ENCODE measurements at places on chromosomes 3 and 15.

GRCh38 chr3:2096216-2096615 lies 2.5 kb upstream of the CNTN4 start:
- no peak for DNase-seq

DNA sequence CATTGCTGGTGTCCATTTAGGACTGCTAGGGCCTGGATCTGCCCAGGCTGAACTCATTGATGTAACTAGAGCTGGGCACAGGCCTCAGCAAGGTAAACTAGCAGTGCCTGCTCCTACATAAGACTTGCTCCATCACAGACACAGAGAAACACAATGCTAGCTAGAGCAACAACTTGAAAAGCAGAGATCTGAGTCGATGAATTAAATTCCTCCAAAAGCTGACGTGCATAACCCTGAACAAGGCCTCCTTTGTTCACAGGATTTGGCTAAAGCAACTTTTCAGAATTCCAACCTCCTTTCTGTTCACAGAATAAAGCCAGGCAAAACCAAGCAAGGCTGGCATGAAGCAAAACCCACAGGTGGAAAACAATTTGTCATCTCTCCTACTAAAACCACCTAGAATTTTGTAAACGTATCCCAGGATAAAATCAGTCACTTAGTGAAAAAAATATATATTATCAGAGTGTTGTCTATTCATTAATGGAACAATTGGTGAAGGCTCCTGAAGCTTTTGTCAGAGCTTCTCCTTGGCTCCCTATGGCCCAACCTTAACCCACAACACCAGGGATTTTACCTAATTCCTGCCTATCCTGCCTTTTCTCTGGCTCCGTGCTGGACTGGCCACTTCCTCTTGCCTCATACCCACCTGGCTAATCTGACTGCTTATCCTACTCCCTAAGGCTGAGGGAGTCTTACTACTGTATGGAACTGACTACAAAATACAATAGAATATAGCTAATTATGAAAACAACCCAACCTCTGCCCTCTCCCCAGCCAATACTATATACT lies 39.9 kb downstream of the PLCH1 start:
- DNase-seq, result no peak

- peak; percentile 18 for DNase-seq
Measured at GRCh38 chr15:69421498-69421897, 7.3 kb downstream of the KIF23 start.

GRCh38 chr15:56992725-56993124 lies 74.3 kb downstream of the TCF12 start:
- DNase-seq, result no peak

- DNase-seq, result no peak
Measured at GRCh38 chr3:89467898-89468363, 360.5 kb downstream of the EPHA3 start.

GRCh38 chr15:69591905-69592508 lies 139.4 kb downstream of the RPLP1 start:
- DNase-seq, result no peak

- DNase-seq, result no peak
Measured at GRCh38 chr3:48650723-48651122, 12.0 kb downstream of the CELSR3 start.

DNA sequence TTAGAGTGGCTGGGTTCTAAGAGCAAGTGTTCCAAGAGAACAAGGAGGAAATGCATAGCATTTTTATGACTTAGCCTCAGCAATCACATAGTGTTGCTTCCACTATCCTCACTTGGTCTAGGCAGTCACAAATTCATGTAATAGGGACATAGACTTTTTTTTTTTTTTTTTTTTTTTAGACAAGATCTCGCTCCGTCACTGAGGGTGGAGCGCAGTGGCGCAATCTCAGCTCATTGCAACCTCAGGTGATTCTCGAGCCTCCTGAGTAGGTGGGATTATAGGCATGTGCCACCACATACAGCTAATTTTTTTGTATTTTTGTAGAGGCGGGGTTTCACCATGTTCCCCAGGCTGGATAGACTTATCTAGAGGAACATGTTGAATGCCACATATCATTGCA lies 4.7 kb upstream of the GNB4 start:
- peak; percentile 30 for DNase-seq

DNA sequence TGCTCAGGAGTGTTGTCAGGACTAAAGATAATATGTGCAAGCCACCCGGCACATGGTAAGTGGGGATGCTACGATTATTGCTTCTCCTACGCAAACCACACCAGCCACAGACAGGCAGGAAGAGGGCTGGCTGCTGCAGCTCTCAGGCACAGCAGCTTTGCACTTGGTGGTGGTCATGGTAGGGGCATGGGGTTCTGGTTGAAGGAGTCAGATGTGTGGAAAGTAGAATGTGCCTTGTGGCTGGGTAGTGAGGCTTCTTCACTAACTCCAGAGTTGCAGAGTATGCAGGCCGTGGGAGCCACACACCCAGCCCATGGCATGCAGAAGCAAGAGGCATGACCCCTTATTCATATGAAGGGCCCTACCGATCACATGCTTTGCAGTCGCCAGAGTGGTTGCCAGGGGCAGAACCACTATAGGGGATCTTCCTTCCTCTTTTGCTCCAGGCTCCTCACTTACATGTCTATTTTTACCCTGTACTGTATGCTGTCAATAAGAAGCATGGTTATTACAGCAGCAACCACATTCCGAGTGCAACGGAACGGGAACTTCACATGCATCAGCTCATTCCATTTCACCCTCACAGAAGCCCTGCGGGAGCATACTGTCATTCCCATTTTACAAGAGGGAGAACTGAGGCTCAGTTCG lies 59.2 kb upstream of the HERC1 start:
- no peak for DNase-seq

DNA sequence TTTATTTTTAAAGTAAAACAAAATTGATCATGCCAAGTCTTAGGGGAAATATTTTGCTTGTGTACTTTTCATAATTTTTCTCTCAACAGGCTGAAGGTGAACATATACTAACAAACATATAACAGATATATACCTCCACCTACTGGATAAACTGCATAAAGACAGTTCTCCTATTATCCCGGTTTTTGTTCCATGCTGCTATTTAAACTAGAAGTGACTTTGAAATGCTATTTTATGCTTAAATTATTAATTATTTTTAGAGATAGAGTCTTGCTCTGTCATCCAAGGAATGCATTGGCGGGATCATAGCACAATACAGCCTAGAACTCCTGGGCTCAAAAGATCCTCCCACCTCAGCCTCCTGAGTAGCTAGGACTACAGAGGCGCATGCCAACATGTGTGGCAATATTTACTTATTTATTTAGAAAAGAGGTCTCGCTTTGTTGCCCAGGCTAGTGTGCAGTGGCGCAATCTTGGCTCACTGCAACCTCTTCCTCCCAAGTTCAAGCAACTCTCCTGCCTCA lies 49.8 kb downstream of the ST3GAL6 start:
- DNase-seq, result no peak

GRCh38 chr3:10169000-10169496 lies 4.3 kb downstream of the IRAK2 start:
- DNase-seq, result no peak

DNA sequence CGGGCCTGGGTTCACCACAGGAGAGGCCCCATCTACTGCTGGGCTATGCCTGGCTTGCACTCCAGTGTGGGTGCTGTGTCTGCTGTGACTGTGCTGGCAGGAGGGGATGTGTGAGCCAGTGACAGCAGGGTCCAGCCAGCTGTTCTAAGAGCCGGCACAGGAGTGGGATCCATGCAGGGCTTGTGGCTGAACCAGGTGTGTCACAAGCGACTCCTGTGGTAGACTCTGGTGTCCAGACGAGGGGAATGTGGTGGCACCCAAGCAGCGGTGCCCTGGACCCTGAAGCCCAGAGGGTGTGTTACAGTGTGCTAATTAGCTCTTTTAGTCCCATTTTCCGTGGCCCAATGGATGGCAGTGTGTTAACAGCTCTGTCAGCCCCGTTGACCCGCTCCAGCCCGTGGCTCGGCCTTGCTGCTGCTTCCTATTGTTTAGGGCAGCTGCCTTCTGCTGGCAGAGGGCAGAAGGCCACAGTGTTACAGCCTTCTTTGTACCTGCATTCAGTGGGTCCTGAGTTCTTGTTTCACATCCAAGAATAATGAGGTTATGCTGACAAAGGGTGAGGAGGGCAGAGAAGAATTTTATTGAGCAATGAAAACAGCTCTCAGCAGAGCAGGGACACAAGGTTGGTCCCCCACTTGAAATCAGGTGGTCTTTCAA lies 78.5 kb upstream of the RNU6-1 start:
- DNase-seq, result no peak

- no peak for DNase-seq
Measured at GRCh38 chr15:28921919-28922706, 36.3 kb downstream of the APBA2 start.

DNA sequence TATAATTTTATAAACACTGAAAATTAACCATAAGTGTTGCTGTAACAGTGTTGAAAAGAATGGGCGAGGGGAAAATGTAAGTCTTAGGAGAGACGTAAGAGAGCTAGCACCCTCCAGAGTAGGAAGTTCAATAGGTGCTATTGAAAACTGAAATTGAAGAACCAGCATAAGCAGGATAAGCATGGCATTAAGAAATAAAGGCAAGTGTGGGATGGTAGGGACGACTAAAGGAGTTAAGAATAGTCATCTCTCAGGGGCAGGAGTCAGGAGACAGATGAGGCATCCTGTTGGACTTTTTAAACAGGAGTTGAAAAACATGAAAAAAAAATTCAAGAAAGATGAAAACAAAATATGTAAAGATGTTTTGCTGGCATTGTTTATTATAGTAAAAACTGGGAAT lies 43.5 kb downstream of the ABHD2 start:
- no peak for DNase-seq

DNA sequence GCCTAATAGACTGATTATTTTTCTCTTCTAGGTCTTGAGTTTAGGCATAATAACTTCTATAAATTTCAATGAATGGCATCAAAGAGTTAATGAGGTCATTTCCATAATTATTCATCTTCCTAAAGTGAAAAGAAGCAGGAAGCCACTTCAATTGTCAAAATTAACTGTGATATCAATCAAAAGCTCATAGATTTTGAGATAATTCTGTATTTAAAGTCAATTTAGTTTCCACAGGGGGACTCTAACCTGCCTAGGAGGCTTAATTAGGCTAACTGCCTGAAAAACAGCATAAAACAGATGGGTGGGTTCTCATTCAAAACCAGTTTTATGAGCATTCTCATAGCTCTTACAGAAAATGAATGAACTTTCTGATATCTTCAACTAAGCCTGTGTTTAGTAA lies 177.8 kb downstream of the OTOL1 start:
- no peak for DNase-seq

GRCh38 chr3:13115991-13116390 lies 42.8 kb upstream of the IQSEC1 start:
- DNase-seq, result no peak

DNA sequence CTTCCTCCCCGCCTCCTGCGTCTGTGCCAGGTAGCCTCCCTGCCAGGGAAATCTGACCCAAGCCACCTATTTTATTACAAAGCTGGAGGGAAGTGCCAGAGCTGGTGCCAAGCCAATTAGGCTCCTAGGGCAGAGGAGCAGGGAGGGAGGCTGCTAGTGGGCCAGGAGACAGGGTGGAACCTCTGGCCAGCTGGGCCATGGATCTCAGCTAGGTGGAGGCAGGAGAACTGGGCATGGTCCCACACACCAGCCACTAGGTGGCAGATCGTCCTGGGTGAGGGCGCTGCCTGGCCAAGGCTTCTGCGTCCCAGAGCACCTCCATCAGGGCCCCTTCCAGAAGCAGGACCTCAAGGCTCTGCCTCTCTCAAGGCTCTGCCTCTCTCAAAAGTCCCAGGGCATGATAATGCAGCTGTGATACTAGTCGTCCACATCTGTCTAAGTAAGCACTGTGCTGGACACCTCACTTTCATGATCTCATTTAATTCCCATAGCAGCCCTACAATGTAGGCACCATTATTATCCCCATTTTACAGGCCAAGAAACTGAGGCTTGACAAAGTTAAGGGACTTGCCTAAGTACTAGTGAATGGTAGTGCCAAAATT lies 4.5 kb upstream of the RFT1 start:
- DNase-seq, result peak; percentile 68

DNA sequence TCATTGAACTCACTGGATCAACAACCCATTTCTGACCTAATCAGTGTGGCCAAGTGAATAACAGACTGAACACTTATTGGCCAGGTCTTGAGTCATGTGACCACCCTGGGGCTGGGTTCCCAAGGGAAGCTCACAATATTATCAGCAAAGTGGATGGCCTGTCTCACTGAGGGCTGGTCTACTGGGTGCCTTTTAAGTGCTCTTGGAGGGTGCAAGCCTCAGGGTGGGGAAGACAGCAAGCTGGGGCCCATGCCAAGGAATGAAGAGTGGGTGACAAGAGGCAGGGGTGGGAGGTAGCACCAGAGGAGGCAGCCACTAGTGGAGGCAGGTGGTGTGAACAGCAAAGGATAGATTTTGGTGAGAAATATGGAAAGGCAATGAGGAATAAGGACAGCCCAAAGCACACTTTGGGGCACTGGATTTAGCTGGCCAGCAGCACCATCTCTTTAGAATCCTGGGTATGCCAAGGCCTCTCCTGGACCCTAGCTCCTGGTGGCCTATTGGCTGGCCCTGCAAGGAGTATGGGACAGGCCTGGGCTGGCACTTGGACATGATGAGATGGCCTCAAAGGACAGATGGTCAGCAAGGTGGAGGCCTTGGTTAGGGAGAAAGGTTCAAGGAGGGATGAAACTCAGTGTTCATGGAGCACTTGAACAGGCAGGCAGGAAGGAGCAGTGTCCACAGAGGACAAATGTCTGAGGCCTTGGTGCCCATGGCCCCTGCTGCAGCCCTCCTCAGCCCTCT lies 34.2 kb downstream of the HMCES start:
- DNase-seq, result no peak

DNA sequence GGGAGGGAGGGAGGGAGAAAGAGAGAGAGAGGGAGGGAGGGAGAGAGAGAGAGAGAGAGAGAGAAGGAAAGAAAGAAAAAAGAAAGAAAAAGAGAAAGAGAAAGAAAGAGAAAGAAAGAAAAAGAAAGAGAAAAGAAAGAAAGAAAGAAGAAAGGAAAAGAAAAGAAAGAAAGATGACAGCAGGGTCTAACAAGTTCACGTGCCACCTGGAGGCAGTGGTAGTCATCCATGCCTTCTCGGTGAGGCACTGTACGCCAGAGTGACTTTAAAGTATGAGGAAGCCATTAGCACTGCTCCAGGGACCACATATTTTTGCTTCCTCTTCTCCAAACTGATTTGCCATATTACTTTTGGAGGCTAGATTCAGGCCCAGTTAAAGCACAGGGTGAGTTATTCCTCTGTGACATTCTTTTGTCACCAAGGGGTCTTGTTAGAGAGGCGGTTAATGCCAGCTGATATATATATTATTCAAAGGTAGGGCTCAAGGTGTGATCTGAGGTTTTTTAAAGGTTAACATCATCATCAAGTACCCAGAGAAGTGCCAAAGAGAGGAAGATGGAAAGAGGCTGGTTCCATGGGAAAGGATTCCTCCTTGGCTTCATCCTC lies at the start of gene HTR3D:
Gene HTR3D, plus strand, starts transcription at position 556 of the 606 bp plus-strand sequence. Its CDS starts 0 bp downstream, at position 556.
- no peak for DNase-seq

GRCh38 chr3:52679811-52680210 lies 5.9 kb downstream of the PBRM1 start:
- DNase-seq, result no peak
